ENCODE measurements at places on chromosomes 5 and 9.

GRCh38 chr9:93059011-93059714 is 662 bp downstream of the SUSD3 start:
- DNase-seq = no peak

- no peak for DNase-seq
Observed at GRCh38 chr5:14155075-14155474, 11.9 kb downstream of the TRIO start.

DNA sequence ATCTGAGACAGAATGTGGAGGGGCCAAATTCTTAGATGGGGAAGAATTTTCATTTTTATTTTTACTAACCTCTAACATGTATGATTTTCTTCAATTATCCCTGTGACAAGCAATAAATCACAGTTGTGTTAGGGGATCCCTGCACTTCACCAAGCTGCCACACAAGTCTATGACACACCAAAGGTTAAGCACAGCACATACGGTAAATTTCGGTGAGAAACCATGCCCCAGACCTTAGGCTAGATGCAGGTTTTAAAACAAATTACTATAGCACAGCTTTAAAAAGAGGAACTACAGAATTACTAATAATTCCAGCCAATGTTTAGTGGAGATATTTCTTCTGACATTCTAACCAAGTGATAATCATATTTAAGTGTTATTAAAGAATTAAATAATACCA is 175.7 kb upstream of the RORB start:
- DNase-seq = no peak

GRCh38 chr5:169213479-169213878 is 87.5 kb downstream of the SLIT3 start:
- DNase-seq = no peak

- DNase-seq = no peak
Observed at GRCh38 chr5:158920736-158921135, 179.0 kb downstream of the EBF1 start.

DNA sequence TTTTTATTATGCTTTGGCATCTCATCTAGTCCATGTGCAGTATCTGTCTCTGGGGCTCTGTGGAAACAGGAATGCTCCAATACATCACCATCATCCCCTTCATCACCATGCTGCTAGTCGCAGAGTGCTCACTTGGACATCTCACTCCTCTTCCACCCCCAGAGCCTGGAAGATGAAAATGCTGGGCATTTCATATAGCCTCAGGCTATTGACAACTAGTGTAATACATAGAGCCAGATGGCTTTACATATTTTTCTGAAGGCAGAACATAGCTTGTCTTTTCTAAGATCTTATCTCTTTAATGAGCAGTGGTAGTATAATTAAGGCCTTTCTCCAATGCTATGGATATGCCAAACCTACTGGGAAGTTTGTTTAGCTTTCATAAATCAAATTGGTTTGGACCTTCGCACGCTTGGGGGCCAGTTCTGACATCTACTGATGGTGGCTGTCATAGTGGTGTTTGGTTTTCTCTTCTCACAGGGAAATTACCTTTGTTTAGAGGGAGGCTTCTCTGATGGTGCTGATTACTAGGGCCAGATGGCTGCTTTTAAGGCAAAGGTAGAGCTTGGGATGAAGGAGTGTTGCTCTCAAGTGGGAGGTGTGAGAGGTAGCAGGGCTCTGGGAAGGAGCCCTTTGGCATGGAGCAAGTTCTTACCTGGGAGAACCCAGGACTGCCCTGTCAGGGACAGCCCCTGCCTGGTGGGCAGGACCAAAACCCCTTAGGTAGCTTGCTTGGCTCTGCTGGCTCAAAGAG is 63.1 kb upstream of the CXCL14 start:
- DNase-seq = no peak

GRCh38 chr5:172910828-172911627 is 48.2 kb upstream of the RPL26L1 start:
- DNase-seq = no peak

DNA sequence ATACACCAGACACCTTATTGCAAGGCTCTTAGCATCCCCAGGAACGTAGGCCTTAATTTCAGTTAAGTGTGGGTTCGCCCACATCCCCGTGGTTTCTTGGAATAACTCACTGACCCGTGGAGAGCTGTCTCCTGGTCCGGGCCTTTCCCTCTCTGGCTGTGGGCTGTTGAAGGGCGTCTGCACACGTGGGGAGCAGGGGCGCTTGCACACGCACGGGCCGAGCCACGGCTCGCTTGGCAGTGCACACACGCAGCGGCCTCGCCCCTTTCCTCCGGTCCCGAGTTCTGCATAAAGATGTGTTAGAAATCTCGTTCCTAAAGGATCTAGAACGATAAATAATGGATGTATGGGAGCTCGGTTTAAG is 141.9 kb downstream of the PBX3 start:
- no peak for DNase-seq

- DNase-seq = no peak
Observed at GRCh38 chr5:67238191-67238590, 41.6 kb upstream of the CD180 start.

- no peak for DNase-seq
Observed at GRCh38 chr5:98492258-98492657, 281.2 kb upstream of the RGMB start.

- no peak for DNase-seq
Observed at GRCh38 chr5:98365126-98365525, 408.3 kb upstream of the RGMB start.
